ELR (cell line): ENCODE measurements at places on chromosomes 12 and 14.
A peak's percentile ranks its signal among the peaks of the same experiment; 100 is the strongest.

DNA sequence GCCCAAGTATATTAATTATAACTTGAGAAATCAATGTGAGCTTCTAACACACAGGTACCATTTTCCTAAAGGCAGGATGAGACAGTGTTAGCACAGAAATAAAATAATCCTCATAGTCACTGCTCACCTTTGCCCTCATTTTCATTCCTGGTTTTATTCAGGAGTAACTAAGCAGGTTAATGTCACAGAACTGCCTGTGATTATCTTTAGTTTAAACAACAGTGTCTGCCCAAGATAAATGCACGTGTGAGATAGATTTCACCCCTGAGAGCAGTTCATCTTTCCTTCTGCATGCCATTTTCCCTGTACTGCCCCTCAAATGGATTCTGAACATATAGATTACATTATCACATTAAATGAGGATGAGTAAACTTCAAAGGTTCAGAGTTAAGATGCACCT, 250.7 kb downstream of the RMST start:
- DNase-seq: no peak

GRCh38 chr14:20118795-20119194, 8.3 kb downstream of the OR4K17 start:
- DNase-seq: no peak

GRCh38 chr14:94752591-94753436, 17.1 kb downstream of the GSC start:
- DNase-seq: no peak

- DNase-seq: no peak
These were observed 29.4 kb downstream of the ELK3 start for GRCh38 chr12:96223411-96224218.

GRCh38 chr12:70948976-70949336, 28.4 kb upstream of the PTPRR start:
- no peak for DNase-seq

- peak; percentile 72 for DNase-seq
These were observed 5.5 kb upstream of the SLC7A7 start for GRCh38 chr14:22820731-22821130.

GRCh38 chr14:68278576-68279436, 459.2 kb downstream of the RAD51B start:
- peak; percentile 81 for DNase-seq

DNA sequence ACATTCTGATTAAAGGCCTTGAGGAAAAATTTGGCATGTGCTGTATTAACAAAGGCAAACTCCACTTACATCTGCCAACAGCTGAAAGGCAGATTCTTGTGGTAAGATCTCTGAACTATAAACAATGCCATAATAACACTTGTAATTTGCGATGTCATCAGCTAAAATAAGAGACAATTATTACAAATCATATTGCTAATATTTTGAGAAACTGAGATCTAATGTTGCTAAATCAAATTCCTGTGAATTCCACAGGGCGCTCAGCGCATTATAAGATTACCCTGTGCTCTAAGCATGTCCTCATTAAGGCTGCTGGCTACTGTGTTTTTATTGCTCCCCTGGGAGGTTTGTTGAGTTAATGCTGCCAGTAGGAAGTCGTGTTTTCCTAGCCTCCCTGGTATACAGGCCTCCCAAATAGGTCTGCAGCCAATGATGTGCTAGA, 244.8 kb downstream of the DACT1 start:
- no peak for DNase-seq

- no peak for DNase-seq
These were observed 4.8 kb upstream of the HVCN1 start for GRCh38 chr12:110693731-110694130.

- DNase-seq: no peak
These were observed 6.5 kb downstream of the HOXC13 start for GRCh38 chr12:53944907-53945847.
